ENCODE measurements at places on chromosomes 13 and 19.

- DNase-seq: peak; percentile 83
Observed at GRCh38 chr13:42497798-42498197, 76.2 kb upstream of the TNFSF11 start.

DNA sequence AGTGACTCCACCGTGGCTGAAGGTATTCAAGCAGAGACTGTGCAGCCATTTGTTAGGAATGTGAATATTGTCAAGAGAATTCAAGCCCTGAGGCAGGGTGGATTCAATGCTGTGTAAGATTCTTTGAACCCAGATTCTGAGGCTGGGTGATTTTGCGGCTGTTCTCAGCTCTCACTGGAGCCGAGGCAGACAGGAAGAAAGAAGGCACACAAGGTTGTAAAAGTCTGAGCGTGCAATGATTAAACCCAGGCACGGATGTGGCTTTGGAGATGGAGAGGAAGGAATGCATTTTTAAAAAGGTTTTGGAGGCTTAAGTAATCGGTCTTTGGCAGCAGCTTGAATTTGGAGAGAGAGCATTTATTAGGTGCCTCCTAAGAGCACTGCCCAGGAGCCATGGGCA lies 187.9 kb downstream of the KATNAL1 start:
- DNase-seq: peak; percentile 64

GRCh38 chr19:7515110-7515644 lies 726 bp upstream of the ZNF358 start:
- DNase-seq: peak; percentile 15

- DNase-seq: no peak
Observed at GRCh38 chr13:69553976-69554375, 553.6 kb upstream of the ATXN8OS start.

DNA sequence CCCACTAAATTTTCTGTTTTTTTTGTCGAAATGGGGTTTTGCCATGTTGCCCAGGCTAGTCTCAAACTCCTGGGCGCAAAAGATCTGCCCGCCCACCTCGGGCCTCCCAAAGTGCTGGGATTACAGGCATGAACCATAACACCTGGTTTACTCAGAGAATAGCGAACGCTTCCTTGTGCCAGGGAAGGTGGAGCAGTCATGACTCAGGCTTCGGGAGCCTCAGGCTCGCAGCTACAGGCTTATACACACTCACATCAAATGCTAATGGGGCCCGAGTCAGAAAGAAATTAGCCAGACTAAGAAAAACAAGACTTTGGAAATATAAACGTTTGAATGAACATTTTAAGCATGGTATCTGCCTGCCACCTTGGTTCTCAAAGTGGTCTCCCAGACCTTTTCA lies 11.0 kb upstream of the TPT1 start:
- DNase-seq: no peak

DNA sequence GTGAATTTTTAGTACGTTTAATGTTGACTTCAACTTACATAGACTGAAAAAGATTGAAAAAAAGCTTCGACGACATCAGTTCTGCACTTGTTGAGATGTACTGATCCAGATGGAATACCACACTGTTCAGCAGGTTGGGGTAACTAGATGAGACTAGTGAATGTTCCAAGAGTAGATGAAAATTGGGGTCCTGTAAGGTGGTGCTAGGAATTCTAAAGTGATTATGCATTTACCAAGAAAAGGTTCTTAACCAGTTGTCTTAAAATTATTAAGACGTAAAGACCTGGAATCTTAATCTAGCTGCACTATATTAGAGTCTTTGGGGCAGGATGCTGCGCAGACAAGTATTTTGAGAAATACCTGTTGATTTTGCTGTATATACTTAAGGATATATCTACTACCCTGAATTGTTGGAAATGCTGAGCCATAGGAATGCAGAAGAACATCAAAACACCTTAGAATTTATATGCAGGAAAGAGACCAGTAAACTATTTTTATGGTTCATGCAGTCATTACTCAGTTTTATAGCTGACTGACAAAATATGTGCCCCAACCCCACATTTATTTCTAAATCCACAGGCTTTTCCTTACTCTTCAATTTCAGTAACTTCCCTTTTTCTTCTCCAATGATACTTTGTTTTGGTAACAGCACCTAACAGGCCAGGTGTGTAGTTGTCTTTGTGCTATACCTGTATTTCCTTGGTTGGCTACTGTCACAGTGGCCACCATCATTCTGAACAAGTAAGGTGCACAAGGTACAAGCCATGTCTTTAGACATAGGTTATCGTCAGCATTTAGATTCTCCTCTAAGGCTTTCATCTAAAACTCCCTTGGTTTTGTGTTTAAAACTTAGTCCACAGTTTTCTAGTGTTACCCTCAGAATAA lies 8.6 kb downstream of the MIR17HG start:
- no peak for DNase-seq

DNA sequence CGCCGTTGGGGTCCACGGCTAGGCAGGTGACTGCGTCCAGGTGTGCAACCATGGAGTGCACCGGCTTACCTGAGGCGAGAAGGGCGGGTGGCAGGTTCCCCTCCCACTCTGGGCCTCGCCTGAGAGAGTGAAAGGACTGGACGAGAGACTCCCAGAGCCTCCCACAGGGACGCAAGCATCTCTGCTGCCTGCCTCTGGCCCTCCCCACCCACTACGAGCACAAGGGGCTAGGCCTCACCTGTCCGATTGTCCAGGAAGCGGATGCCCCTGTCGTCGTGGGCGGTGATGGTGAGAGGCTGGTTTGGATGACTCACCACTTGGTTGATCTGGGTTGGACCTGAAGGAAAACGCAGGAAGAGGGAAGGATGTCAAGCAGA lies 5.1 kb upstream of the PRKD2 start:
- DNase-seq: no peak

DNA sequence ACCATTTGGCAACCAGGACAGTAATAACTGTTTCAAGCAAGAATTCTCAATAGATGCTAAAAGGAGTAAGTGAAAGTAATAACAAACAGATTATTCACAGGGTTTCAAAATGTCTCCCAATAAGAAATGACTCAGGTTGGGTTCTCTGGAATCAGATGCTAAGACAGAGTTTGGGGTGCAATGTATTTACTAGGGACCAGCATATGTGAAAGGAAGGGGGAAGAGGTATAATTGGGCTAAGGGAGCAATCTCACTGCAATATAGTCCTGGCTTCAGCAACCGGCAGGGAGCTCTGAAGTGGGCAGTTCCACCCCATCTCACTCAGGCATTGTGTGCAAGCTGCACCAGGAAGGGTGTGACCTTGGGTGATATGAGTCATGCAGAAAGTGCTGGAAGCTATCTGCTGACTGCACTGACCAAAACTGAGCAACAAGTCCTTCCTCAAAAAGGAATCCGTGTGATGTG lies 23.4 kb downstream of the ZDHHC20 start:
- peak; percentile 84 for DNase-seq

- peak; percentile 83 for DNase-seq
Observed at GRCh38 chr19:32336259-32337083, 8.9 kb upstream of the ZNF507 start.

- peak; percentile 10 for DNase-seq
Observed at GRCh38 chr13:29993716-29994488, 143.5 kb upstream of the UBL3 start.

DNA sequence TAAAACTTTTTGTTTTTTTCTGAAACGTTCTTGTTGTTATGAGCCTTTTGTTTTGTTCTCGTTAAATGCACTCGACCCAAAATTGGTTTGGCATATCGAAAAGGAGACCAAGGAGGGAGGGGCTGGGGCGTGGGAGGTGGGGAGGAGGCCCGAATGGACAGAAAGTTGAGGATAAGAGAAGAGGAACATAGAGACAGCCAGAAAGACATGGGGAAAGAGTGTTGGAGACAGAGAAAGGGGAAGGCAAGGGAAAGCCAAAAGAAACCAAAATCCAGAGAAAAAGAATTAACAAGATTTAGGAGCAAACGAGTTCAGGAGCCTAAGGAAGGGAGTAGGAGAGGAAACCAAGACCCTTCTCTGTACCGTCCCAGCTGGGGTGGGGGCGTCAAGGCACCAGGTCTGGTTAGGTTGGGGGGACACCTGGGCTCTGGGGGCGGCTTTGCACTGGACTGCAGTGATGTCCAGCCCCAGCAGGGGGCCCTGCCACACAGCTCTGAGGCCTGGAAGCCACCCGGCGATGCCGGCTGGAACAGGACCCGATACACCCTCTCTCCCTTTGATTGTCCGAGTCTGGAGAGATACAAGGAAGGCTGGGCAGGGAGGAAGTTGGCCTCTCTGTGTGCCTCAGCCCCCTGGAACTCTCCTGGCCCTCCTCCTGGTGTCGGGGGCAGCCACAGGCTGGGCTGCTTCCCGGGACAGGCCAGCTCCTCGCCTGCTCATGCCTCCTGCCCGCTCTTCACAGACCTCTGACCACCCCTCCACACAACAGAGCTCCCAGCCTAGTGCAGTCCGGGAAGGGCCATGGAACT lies 11.6 kb upstream of the ASF1B start:
- peak; percentile 75 for DNase-seq

DNA sequence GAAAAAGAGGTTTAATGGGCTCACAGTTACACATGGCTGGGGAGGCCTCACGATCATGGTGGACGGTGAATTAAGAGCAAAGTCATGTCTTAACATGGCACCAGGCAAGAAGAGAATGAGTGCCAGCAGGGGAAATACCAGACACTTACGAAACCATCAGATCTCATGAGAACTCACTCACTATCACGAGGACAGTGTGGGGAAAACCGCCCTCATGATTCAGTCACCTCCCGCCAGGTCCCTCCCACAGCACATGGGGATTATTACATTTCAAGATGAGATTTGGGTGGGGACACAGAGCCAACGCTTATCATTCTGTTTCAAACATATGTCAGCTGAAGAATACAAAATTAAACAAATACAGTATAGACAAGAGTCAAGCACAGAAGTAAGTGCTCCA lies 165.1 kb downstream of the PCCA start:
- peak; percentile 29 for DNase-seq

DNA sequence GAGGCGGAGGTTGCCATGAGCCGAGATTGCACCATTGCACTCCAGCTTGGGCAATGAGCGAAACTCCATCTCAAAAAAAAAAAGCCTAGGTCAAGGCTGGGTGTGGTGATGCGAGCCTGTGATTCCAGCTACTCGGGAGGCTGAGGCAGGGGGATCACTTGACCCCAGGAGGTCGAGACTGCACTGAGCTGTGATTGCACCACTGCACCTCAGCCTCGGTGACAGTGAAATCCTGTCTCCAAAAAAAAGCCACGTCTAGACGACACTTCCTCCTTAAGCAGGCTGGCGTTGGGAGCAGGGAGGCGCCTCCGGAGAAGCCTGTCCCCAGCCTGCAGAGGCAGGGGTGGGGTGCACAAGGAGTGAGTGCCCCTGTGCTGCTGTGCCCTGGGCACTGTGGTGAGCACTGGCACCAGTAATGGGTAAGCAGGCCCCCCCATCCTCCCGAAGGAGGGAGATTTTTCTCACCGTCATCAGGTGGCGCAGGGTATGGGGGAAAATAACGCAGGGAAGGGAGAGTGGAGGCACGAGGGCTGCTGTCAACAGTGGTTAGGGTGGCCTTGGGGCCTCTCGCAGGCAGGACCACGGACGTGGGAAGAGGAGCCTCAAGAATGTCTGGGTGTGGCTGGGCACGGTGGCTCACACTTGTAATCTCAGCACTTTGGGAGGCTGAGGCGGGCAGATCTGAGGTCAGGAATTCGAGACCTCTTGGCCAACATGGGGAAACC lies 706 bp downstream of the P2RY11 start:
- no peak for DNase-seq

DNA sequence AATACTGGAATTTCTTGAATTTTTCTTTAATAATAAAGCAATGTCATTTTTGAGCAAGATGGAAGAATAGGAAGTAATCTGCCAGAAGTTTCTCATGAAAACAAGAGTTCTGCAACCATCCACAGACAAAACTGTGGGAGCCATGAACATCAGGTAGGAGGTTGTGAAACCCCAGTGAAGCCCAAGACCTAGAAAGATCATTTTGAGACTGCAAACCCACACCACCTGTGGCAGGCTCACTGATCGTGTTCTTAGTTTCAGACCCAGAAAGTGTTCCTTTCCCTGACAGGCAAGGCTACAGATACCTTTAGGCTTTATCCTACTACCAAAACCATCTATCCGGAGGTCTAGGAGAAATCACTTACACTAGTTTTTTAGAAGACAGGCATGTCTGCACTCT lies 2189.8 kb upstream of the PCDH20 start:
- DNase-seq: no peak

- no peak for DNase-seq
Observed at GRCh38 chr19:38939957-38940356, 9.2 kb downstream of the MRPS12 start.

DNA sequence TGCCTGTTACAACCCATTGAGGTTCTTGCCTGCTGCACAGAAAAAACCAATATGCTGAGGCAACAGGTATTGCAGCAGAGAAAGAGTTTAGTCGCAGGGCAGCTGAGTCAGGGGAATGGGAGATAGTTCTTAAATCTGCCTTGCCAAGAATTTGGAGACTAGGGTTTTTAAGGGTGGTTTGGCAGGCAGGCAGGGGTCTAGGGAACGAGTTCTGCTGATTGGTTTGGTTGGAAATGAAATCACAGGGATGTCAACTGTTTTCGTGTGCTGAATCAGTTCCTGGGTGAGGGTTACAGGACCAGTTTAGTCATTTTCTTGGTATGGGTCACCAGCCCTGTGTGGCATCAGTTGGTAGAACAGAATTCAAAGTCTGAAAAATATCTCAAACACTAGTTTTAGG lies 36.6 kb downstream of the PDS5B start:
- no peak for DNase-seq

DNA sequence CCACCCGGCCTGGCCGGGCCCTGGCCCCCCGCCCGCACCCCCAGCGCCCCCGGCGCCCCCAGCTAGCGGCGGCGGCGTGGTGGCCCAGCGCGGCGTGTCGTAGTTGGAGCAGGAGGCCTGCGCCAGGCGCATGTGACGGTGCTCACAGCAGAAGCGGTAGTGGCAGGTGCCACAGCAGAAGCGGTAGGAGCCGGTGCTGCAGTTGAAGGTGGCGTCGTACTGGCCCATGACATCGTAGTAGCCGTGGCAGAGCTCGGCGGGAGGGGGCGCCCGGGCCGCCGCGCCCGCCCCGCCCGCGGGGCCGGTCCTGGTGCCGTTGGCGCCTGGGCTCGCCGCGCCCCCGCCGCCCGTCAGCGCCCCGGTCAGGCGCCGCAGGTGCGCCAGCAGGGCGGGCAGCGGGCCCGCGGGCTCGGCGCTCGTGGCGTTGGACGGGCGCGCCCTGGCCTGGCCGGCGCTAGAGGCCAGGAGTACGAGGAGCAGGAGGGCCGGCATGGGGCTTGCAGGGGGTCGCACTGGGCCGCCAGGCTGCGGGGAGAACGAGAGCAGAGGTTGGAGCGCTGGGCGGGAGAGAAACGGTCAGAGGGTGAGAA lies 633 bp downstream of the SHISA7 start:
- DNase-seq: no peak

GRCh38 chr13:51532736-51533197 lies 51.5 kb upstream of the WDFY2 start:
- no peak for DNase-seq

GRCh38 chr19:54389553-54389952 lies 24.8 kb upstream of the LAIR1 start:
- DNase-seq: no peak

DNA sequence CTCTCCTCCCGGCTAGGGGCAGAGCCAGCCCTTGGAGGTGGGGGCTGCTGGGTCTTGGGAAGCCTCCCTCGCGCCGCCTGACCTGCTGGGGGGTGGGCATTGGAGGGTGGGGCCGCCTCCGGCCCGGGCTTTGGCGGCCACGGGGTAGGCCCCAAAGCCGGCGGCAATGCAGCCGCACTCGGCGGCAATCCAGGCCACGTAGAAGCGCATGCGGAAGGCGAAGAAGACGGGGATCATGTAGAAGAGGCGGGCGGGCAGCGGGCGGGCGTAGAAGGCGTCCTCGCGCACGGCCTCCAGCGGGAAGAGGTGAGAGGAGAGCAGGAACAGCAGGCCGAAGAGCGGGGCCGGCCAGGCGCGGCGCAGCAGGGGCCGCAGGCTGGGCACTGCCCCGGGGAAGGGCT lies 7.7 kb upstream of the TMC4 start:
- no peak for DNase-seq

- peak; percentile 37 for DNase-seq
Observed at GRCh38 chr13:99505814-99506269, 4.6 kb downstream of the TM9SF2 start.

All from fibroblast of pulmonary artery (primary cell).